ENCODE measurements at places on chromosomes 5 and 9.
A peak's percentile ranks its signal among the peaks of the same experiment; 100 is the strongest.

DNA sequence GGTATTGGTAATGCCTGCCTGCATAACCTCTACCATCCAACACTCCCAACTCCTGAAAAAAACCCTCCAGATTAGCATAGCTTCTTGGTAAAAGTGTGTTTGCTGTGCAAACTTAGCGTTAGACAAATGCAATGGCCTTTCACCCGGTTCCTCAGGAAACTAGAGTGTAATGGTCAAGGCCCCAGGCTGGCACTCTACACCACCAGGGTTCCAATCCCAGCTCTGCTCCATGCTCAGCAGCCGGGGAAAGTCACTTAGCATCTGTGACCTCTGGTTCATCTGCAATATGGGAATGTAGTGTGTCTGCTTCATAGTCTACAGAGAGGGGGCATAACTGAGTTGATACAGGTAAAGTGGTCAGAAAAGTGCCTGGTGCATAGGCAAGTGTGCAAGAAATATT, 9.0 kb downstream of the FBP1 start:
- DNase-seq: no peak

GRCh38 chr5:154829181-154829588, 21.2 kb downstream of the FAXDC2 start:
- DNase-seq: no peak

DNA sequence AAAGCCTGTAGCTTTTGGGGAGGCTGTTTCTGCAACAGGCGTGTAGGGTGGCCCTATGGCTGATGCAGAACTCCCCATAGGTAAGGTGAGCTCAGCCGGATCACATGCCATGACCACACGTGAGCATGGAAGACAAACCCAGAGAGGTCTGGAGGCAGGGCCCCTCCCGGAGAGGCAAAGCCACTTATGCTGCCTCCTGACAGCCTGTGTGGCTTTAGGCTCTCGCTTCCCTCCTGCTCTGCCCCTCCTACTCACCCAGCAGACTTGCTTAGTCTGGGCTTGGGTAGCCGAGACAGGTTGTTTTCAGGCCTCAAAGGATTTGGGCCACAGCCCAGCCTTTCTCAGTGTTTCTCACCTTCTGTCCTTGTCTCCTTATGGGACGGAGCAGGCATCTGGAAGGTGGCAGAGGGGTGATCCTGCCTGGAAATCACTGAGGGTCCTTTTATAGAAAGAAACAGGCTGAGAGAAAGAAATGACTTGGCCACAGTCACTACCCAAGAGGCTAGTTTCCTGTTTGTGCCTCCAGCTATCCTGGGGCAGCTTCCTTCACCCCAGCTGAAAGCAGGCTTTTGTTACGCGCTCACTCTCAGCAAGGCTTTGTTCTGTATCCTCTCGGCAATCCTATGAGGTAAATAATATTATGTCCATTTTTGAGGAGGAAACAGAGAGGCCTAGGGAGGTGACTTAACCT, 89.9 kb downstream of the DAB2IP start:
- DNase-seq: no peak

- no peak for DNase-seq
Observed at GRCh38 chr5:146698651-146699050, 179.9 kb downstream of the PPP2R2B start.

DNA sequence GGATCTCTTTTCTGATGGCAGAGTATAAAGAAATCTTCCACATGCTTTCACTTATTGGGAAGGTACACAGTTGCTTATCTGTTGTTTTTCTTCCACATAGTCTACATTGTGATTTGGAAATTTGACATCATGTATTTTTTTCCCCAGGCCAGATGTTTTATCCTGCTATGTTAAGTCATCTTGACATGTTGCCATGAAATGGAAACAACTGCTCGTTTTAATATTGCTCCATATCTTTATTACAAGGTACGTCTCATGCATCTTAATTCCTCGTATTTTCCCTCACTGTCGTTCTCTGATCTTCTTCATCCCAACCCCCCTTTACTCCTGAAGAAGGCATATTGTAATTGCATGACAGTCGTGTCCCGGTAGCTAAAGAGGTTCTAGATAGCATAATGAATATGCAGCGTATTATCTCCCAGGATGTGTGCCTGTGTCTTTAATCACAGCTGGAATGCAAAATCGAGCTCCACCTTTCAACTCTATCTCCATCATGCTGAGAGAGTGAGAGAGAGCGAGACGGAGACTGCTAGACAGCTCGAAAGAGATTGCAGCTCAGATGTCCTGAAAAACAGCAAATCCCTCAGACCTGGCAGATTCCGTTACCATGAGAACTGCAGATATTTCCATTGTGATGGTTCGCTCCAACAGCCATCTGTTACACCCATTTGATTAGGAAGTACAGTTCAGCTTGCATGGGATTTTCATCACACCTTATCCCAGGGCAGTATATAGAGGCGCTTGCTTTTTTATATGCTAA, 281.7 kb downstream of the TMEM38B start:
- no peak for DNase-seq

DNA sequence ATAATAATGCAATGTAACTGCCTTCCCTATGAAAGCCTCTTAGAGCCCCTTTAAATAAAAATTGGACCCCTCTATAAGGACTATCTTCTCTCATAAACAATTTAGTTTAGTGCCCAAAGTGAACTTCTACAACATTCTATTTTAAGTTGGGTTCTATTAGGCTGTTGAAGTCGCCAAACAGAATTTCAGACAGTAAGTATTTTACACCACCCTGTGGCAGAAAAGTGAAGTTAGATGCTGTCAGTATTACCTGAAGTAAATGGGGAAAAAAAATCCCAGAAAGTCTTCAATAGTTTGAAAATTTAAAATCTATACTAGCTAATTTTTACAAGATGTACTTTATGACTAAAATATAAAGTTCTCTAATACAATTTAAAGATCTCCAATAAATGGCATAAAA, 29.5 kb downstream of the CAAP1 start:
- DNase-seq: no peak

GRCh38 chr5:93461756-93462155, 119.3 kb downstream of the NR2F1-AS1 start:
- no peak for DNase-seq

- no peak for DNase-seq
Observed at GRCh38 chr5:32578363-32578762, 7.0 kb upstream of the SUB1 start.

GRCh38 chr9:132238026-132238972, 76.4 kb downstream of the NTNG2 start:
- no peak for DNase-seq

GRCh38 chr5:149931992-149932436, 12.6 kb downstream of the PDE6A start:
- DNase-seq: no peak

GRCh38 chr9:15104826-15105420, 194.7 kb upstream of the FREM1 start:
- DNase-seq: peak; percentile 3

DNA sequence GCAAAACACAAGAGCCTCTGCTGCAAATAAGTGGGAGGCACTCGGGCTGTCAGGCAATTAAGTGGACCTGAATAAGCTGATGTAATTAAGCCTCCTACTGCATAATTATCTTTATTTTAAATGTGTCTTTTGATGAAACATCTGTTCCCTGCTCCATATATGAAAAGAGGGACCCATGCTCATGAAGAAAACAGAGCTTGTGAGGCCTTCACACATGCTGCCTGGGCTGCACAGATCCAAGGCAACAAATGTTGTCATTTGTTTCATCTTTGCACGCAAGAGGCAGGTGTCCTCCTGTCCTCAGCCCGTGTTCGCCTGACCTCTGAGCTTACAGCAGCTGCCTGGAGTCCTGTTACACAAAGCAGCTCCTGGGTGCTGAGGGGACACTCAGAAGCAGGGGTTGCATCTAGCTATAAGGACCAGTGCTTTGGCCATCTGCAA, 381.1 kb downstream of the ZNF608 start:
- no peak for DNase-seq

DNA sequence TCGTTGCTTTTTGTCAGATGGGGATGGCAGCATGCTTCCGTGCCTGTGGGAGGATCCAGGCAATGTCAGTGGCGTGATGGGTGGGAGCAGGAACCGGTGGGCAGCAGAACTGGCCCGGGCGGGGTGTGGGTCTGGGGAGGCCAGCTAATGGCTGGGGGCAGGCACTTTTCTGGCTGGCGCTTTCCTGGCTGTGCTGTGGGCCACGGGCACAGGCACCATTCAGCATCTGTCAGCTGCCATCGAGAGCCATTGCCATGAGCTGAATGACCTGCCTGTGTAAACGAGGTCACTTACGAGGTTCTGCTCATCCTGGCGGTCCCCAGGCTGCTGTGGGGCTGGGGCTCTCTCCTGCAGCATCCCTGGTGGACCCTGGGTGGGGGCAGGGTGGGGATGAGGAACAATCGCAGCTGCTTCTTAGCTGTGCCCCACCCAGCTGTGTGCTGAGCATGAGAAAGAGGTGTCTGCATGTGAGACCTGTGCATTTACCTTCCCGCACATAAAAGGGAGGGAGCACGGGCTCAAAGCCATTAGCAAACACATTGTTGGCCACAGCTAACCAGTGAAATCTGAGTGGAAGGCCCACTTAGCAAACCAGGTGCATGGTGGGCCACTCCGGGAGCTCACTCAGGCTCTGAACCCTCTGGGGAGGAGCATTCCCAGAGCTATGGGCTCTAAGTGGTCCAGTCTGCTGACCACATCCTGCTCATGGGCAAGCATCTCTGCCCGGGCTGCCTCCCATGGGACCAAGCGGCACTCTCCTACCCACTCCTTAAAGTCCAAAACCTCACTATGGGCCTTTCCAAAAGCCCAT, 41.3 kb upstream of the OLFM1 start:
- DNase-seq: no peak

DNA sequence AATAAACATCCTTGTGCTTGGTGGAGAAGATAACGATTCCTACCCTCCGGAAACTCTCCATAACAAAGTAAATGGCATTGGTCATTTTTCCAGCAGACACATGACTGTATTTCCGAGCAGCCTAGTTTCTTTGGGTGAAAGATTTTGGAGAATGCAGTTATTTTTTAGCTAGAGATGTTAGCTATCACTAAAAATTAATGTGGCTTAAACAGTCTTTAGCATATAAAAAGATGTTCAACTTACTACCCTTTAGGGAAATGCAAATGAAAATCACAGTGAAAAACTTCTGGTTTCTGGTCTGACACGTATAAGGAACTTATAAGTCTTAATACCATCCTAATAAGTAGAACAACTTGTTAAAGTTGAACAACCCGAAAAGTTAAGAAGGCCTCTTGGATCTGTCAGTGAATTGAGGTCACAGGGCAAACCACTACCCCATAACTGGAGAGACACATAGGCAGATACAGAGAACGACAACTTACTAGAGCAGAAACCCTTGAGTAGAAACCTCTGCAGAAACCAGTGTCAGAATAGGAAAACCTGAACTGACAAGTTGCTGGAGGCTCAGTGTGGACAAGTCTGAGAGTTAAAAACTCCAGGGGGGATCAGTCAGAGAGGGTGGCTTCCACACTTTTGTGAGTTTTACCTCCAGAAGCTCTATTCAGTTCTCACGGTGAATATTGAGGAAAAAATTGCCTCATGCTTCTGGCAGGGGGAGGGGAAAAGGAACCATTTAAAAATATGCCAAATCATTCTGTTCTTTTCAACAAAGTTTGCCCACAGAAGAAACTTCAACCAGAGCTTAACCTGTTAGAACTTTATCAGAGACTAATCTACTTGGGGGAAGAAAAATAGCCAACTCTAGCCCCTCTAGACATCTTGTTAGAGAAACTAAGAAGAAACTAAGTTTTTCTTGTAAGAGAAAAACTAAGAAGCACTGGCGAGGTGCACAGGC, 325.2 kb upstream of the RPS23 start:
- no peak for DNase-seq

DNA sequence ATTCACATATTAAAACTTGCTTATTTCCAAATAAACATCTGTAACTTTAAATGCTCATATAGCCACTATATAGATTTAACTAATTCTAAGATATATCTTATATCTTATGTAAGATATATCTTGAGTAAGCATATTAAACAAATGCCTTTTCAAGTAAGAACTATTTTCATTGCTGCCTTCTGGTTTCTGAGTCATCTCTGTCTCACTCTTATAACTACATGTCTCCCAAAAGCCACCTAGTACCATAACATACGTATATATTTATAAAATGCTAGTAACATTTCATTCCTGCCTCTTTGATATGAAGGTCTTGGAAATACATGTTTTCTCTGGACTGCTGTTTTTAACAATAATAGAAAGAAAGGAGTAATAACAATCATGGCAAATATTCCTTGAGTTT, 429.5 kb downstream of the DTWD2 start:
- DNase-seq: no peak

DNA sequence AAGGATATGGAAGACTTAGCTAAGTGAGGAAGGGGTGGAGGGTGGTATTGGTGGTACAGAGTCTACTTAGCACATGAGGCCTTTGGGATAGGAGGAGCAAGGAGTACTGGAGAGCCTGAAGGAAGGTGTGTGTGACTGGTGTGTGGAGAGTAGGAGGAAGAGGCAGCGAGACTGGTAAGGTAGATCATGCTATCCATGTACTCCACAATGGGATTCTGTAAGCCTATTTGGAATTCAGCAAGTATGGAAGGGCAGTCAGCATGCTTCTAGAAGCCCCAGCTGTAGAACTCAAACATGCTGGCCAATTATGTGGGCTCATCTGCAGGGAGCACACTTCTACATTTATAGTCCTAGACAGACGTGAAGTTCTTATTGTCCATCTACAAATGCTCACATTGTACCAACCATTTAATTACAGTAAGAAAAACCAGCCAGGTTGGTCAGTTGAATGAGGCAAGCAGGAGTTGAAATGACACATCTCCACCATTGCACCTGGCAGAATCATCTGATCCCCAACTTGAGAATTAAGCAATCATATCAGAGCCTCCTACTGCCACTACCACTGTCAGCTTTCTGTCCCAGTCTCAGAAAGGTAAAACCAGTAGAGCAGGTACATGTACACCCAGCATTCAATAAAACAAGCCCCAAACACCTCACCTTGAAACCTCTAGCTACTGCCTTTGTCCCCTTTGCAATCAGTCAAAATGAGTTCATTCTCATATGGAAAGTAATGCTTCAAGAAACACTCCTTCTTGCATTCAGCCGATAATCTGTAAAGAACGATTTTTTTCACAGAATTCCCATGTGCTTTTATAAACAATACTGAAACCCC, 60.9 kb upstream of the GLRX start:
- no peak for DNase-seq

DNA sequence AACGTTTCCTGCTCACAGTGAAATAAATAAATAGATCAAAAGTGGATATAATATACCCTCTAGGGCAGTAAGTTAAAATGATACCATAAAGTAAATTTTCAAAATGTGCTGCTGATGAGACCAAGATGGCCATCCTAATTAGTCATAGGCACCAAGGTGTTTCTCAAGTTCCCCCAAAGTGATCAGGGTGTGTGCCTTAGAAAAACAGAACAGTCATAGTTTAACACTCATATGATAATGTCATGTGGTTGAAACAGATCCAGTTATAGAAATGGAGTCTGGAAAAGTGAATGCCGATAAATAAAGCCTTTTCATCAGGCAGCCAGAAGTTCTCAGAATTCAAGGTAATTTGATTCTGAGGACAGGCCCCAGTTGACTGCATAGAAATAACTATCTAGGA, 161.5 kb upstream of the CDKN2B start:
- DNase-seq: no peak

DNA sequence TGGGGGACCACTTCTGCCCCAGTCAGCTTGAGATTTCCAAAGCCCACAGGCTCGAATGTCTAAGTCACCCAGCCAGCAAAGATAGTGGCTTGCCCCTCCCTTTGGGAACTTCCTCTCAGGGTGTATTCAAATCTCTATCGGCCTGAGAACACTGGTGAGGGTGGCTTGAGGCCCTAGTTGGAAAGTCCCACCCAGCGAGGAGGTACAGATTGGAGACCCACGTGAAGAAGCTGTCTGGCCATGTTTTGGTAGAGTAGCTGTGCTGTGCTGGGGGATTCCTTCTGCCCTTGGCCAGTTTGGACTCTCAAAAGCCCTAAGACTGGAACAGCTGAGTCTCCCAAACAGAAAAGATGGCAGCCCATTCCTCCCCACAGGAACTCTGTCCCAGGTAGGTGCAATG, 172.7 kb upstream of the RIOK2 start:
- DNase-seq: no peak
